Activated gamma-delta T cell treated with Interleukin-2 at 50 U/mL for 16 hours (primary cell): ENCODE measurements at places on chromosomes 16 and 17.

DNA sequence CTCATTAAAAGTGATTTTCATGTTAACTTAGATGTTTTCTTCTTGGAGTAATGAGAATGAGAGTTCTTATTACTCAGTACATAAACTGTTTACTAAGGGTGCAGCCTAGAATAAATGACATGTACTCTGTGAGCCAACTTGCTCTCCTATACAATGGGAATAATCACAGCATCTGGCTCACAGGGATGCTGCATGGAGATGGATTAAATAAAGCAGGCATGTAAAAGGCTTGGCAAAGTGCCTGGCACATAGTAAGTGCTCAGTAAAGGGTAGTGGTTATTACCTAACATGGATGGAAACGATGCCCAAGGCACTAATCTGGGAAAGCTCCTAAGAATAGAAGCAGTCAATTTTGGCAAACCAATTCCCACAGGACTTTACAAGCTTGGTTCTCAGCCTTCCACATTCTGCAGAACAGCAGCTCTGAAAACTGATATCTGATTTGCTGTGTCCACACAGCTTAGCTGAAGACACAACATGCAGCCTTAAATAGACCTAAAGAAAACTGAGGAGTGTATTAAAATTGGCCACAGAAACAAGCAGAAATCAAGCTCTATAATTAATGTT lies 176.1 kb downstream of the ABCC12 start:
- DNase-seq: no peak

DNA sequence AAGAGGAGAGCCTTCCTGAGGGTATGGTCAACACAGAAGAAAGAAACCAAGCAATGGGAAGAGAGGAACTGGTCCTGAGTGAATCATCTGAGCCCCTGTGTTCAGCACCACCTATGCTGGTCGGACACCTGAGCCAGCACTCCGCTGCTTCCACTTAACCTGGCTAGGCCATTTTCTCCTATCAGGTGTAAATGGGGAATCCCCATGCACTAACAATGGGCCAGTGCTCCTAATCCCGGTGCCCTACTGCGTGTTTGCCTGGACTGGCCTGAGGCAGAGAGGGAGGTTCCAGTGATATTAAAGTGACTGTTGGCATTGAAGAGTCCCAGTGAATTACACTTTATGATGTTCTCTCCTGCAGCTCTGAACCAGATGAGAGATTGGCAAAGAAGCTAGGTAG lies 34.4 kb upstream of the XYLT2 start:
- no peak for DNase-seq

- no peak for DNase-seq
These were observed 152.5 kb upstream of the CIBAR2 start for GRCh38 chr16:85264752-85265151.

DNA sequence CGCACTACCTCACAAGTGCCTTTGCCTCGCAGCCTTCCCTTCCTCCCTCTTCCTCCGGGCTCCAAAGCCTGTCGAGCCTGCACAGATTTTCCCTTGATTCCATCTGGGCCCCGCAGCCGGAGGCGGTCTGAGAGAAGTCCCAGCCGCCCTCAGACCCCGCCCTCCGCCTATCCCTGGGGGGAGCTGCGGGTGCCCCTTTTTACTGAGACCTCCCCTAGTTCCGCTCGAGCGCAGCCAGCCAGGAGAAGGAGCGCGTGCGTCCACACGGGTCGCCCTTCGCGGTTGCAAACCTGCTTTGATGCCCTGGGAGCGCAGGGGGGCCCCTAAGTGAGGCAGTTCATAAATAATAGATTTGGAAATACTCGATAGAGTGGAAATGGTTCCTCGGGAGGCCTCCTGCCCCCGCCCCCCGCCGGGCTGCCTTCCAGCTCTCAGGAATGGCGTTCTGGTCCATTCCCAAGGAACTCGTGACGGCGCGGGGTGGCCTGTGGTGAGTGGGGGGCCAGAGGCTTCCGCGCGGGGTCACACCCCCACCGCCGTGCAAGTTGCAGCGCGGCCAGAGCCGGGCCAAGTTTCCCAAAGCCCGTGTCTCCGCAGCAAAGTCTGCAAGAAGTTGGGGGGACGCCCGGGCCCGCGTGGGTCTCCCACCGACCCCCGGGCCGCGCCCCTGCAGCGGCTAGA lies 610 bp downstream of the C16orf74 start:
- peak; percentile 28 for DNase-seq

DNA sequence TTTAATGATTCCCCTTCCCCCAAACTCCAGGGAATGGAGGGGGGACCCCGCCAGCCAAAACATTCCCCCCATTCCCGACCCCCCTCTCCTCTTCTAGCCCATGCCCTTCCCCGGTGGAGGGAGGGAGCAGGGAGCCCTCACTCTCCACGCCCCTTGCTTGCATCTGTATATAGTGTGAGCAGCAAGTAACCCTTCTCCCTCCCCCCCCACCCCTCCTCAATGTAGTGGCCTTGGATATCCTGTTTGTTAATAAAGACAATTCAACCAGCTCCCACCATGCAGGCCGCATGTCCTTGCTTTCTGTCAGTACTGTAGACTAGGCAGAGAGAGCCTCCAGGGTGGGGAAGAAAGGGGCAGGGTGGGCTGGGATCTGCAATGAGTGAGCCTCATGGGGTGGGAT lies 1.6 kb upstream of the C17orf107 start:
- no peak for DNase-seq

DNA sequence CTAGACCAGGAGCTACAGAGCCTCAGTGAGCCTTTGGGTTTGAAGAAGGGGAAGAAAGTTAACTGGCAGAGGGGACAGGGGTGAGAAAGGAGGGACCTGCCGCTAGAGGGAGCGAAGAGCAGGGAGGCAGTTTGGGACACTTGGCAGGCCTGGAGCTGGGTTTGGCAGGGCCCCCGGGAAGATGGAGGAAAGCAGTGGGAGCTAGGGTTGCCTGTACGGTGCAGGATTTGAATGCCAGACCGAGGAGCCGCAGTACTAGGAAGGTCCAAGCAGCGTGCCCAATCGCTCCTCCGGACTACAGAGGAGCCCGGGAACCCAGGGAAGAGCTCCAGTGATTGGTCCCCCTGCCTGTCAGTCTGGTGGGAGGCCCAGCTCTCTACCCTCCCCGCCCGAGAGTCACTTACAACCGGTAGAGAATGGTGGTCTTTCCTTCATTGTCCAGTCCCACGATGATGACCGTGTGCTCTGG lies 1.3 kb downstream of the ARL5C start:
- peak; percentile 77 for DNase-seq

- DNase-seq: no peak
These were observed 16.4 kb downstream of the IGF2BP1 start for GRCh38 chr17:49013311-49014213.

GRCh38 chr17:29874931-29875596 lies 55.0 kb downstream of the SSH2 start:
- no peak for DNase-seq

DNA sequence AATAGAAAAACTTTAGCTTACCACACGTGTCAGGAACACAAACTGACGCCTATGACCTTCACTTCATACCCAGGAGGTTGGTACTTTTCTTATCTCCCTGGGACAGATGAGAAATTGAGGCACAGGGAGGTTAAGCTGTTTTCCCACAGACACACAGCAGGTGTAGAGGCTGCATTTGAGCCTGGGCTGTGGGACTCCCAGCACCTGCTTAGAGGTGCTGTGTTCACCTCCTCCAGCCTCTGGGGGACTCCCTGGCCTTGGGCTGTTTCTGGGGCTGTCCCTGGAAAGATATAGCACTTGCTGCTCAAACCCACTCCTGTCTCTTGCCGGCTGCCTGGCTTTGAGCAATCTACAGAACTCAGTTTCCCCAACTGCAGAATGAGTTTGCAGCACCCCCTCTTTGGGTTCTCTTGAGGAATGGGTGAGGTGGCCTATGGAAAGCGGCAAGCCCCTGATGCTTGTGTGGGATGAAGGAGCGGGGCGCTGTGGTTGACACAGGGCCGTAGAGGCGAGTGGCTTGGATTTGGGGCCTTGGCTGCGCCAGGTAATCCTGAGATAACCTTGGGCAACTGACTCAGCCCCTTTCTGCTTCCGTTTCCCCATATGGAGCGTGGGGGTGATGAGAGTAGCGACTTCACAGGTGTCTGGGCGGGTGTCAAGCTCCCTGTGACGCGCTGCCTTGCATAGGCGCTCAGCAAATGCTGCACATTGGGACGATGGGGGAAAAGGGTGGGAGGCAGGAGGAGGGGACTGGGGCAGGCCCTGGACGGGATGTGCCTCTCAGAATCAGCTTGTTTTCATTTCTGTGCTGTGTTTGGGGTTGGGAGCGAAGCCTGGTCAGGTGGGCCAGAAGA lies 104.5 kb upstream of the CIBAR2 start:
- no peak for DNase-seq

DNA sequence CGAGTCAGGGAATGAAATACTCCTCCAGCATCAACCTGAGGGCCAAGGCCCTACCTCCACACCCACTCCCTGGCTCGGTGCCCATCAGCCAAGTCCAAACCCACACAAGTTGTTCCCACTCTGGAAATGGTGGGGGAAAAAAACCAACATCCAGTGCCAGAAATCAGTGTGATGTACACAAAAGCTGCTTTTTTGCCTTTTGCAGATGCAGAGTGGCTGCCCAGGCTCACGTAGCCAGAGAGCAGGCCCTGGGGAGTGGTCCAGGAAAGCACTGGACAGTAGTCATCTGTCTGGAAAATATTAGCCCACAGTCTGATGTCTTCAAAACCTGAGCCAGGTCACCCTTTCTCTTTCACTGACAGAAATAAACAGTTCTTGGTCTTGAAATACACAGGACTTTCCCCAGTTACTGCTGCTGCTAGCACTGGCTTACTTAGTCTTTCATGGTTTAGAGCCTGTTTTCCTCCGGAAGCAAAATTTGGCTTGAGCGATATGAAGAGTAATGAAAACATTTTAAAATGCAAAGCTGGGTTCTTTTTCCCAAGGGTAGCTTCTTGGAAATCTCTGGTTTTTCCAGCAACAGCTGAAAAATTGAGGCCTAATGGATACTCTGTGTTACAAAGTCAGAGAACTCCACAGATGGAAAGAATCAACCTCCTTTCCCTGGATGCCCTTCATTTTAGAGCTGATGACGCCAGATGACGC lies 18.2 kb upstream of the NOS2 start:
- no peak for DNase-seq

GRCh38 chr16:48067388-48067787 lies 88.4 kb downstream of the ABCC12 start:
- no peak for DNase-seq

DNA sequence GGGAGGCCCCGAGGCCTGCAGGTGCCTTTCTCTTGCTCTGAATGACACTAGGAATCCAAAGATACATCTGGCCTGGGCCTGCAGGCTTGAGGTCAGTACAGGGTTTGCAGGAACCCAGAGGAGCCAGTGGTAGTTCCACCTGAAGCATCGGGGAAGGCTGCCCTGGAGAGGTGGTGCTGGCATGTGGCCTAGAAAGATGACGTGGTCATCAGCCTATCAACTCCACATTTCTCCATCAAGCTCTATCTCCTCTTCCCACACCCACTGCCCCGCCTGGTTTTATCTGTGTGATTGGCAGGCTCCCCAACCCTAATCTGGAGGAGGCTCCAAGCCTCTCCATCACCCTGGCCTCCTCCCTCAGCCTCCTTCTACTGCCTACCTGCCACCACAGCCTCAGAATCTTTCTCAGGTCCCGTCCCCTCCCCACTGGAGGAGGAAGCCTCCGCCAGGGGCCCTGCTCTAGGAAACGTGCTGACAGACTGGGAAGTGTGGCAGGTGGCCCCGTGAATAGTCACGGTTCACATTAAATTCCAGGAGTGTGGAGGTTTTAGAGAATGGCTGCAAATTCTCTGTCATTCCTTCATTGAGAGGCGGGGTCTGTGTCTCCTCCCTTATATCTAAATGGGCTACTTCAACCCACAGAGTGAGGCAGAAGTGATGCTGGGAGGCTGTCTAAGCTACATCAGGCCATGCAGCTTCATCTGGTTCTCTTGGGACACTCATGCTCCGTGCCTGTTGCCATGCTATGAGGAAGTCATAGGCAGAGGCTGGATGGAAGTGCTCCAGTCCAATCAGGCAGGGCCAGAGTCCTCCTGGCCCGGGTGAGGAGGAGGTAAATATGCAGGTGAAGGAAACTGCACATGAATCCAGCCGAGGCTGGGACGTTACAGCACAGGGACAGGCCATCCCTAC lies 11.4 kb upstream of the MAP2K3 start:
- DNase-seq: no peak

GRCh38 chr16:6274351-6274750 lies 1058.3 kb upstream of the RBFOX1 start:
- no peak for DNase-seq

DNA sequence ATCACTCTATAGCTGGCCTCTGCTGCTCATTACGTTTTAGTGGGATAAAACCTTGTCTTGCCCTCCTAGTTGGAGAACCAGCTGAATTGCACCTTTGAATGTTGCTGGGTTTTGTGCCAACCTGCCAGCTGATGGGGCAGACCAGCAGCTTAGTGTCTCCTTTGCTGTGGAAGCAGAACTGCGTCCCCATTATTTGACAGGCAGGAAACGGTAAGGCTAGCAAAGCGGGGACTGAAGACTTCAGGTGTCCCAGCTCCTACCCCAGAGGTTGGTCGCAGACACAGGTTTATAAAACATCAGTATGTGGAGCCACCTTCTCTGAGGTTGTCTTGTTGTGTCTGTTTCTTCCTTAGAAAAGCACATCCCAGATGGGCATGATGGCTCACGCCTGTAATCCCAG lies 158.1 kb downstream of the PRKCA start:
- DNase-seq: no peak

DNA sequence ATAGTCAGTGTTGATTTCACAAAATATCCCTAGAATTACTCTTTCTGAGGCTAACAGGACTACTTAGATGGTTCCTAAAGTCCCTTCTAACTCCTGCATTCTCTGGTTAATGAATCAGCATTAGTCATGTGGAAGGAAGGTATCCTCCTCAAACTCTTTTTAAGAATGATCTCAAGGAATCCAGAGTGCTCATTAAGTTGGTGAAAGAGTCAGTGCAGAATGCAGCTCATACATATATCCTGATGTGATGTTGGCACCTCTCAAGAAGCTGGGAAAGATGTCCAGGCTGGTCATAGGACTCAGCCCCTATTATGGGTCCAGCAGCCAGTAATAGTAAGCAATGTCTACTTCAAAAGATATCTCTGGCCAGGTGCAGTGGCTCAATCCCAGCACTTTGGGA lies 65.5 kb downstream of the PIGL start:
- DNase-seq: no peak

DNA sequence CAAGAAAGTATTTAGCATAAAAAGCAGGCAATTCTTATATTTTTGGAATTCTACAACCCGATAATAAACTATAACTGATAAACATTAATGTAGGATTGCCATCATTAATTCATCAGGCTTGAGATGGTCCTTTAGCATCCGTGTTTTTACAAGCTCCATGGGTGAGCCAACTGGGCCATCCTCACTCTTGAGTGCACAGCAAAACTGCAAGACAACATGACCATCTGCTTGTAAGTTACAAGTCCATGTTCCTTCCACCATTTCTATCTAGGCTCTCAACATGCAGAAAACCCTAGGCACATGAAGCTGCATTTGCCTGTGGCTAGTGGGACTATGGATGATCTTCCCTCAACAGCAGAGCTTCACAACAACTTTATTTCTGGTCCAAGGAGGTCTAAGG lies 40.1 kb downstream of the ADAMTS18 start:
- no peak for DNase-seq

DNA sequence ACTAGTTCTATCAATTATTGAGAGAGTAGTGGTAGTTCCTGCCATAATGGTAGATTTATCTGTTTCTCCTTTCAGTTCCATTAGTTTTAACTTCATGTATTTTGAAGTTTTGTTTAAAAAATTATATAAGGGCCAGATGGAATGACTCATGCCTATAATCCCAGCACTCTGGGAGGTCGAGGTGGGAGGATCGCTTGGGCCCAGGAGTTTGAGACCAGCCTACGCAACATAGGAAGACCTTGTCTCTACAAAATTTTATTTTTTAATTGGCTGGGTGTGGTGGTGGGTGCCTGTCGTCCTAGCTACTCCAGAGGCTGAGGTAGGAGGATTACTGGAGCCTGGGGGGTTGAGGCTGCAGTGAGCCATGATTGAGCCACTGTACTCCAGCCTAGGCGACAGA lies 14.1 kb upstream of the UBTF start:
- no peak for DNase-seq
